ENCODE measurements at places on chromosomes 2 and 18.

DNA sequence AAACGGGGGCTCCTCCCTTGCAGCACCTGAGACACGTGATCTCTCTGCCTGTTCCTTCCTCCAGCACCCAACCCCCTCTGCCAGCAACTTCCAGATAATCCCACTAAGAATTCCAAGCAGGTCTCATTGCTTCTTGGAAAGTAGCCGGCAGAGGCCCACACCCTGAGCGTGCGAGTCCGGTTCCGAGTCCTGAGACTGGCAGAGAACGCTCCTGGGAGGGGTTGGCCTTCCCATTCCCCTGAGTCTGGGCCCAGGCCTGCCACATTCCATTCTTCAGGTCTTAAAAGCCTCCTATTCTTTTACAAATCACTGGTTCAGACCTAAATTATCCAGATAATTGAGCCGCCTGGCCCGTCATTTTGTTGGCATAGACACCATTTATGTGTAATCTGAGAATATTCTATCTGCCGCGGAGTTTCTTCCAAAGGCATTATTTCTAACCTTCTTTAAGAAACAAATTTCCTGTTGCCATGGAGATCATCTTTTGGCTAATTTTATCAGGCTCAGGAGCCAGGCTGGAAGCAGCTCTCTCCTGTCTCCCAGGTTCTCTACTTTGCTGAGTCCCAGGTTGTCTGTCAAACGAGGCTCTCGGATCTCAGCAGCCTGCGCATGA is 165.4 kb downstream of the MYCN start:
- no peak for DNase-seq

DNA sequence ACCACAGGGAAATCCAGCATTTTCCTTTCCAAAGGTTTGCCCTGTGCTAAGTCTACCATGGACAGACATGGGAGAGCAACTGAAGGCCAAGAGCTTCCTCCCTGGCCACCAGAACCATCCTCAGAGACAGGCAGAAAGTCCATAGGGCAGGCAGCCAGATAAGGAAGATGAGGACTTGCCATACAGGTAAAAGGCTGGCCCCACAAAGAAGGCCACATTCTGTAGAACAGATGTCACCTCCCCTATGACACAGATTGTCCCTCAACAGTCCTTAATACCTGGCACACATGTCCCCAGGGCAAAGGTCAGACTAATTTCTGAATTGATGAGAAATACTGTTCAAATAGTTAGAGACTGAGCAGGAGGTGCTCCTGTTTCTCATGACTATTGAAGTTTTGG is 52.0 kb downstream of the FECH start:
- DNase-seq: no peak

DNA sequence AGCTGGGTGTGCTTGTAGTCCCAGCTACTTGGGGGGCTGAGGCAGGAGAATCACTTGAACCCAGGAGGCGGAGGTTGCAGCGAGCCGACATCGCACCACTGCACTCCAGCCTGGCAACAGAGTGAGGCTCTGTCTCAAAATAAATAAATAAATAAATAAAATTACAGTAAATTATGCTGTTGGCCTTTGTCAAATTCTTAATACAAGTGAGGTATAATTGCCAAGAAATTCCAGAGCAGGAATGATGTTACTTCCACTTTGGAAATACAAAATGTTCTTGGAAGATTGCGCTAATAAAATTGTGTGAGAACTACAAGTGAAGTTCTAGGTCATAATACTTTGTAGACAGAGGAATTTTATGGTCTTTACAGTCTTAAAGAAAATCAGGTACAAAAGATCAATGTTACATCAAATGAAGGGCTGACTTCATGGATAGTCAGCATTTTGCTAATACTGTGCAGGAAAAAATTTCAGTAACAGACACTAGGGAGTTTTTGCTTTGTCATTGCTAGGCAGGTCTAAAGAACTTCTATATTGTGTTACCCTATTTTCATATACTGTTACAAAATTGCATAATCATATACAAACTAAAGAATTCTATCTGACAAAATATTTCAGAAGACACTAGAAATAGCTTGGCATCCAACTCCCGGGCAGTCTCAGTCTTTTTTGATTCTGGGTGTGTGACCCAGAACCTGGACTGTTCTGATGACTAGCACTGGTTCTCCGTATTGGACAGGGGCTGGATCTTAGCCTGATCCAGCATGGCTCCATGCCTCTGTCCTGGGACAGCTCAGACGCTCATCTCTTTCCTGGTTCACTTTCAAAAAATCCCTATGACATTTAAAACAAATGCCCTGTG is 76.0 kb upstream of the STK17B start:
- DNase-seq: no peak

GRCh38 chr2:17470855-17471641 is 47.2 kb downstream of the RAD51AP2 start:
- DNase-seq: peak; percentile 12

GRCh38 chr2:21289989-21290388 is 166.2 kb downstream of the TDRD15 start:
- DNase-seq: no peak

DNA sequence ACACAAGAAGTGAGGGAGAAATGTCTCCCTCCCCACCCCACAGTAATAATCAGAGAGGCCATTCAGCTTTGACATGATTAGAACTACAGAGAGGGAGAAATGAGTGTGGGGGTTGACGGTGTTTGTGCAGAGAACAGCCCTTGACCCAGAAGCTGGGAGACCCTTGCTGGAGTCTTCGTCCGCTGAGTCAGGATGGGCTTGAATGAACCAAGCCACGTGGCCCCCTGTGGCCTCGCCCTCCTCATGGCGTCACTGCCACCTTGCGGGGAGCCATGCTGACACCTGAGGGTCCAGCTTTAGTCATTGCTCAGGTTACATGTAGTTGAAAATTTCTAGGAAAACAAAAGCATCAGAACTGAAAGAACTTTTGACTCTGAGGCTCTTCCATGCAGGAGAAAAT is 101.2 kb downstream of the DGKD start:
- DNase-seq: no peak

DNA sequence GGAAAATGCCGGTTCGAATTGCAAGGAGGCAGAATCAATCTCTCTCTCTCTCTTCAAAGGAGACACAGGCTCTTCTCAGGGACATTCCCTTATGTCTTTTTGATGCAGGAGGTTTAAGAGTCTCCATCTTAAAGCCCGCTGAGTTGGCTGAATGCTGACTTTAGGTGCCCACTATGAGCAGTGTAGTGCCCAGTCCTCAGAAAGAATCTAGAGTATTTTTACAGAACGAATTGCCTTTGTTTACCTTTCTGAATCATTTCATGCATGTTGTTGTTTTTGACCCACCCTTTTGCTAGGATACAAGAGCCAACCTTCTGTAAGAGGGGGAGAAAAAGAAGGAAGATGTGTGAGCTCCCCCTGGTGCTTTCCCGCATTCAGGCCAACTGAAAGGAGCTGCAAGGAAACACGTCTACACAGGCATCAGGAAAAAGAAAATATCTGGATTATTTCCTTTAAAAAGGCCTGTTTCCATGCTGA is 193.5 kb upstream of the TCF4 start:
- DNase-seq: peak; percentile 52

DNA sequence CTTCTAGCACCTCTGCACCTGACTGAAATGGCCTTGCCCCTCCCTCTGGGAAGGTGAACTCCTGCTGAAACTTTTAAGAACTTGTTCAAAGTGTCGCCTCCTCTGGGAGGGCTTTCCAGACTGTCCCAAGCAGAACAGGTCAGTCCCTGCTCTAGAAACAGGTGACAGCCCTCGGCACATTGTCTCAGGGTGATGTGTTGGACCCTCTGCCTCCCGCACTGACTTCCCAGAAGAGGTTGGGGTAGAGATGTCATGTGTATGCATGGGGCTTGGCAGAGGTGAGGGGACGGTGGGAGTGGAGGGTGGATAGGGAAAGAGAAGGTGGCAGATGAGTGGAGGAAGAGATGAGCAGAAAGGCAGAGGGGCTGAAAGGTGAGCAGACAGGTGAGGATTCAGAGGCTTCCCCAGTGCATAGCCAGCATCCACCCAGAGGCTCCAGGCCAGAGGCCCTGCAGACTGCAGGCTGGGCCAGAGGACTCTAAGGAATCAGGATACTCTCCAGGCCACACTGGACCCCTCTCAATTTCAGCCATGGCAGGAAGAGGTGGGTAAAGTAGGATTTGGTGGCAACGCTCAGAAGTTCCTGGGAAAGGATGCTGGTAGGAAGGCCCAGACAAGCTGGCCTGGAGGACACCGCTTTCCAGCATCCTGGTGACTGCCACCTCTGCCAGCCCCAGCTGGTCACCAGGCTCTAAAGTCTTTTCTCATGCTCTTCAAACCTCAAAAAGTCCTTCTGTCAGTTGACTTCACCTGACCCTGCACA is 24.8 kb upstream of the TNS1 start:
- no peak for DNase-seq

DNA sequence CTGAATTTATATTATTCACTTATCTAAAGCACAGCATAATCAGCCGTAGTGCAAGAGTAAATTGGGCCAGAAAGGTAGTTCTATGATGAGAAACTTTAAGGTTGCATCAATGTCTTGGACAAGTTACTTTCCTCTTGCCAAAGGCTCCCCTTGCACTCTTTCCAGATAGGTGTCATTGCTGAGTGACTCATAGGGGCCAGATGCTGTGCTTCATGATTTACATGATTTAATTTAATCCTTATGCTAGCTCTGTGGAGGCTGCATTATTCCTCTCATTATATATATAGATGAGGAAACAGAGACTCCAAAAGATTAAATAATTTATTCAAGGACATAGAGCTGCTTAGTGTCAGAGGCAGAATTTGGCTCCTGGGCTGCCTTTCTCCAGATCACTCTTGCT is 5.0 kb downstream of the CFAP221 start:
- DNase-seq: peak; percentile 56

- DNase-seq: no peak
Observed at GRCh38 chr2:186485576-186485870, 537 bp upstream of the ZC3H15 start.

DNA sequence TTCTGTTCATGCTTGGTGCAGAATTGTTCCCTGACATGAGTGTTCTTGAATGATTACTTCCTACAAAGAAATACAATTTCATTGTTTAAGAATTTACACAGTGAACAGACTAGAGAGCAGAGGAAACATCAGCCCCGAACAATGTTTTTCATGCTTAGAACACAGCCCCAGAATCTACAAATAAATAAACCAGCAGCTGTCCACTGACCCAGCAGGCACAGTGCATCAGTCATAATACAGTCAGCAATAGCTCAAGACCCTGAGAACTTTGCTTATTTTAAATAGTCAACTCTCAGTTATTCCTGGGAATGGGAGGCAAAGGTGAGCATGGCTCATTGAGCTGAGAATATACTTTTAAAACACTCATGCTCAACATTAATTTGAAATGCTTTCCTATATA is 38.4 kb downstream of the XIRP2 start:
- DNase-seq: no peak

DNA sequence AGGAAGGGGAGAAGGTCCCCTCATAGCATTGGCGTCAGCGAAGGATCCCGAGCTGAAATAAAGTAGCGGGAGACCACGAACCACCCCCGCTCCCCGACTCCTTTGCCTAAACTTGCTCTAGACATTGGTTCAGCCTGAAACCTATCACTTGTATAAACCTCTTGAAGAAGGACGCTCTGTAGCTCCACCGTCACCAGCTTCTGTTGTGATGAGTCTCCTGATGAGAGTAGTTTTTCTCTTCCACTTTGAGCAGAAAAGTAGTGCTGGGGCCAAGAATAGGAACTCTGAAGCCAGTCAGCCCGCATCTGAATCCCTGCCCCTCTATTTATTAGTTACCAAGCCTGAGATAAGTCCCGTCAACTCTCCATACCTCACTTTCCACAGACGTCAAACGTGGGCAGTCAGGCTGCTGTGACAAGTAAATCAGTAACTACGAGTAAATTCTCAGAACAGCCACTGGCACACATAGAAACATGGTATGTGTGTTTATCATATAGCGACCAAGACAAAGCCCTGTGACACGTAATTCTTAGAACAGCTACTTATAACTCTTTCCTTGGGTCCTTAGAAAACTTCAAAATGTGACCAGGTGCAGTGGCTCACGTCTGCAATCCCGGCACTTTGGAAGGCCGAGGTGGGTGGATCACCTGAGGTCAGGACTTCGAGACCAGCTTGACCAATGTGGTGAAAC is 61.7 kb downstream of the CD226 start:
- no peak for DNase-seq

- no peak for DNase-seq
Observed at GRCh38 chr2:122034777-122035176, 279.3 kb downstream of the TSN start.

DNA sequence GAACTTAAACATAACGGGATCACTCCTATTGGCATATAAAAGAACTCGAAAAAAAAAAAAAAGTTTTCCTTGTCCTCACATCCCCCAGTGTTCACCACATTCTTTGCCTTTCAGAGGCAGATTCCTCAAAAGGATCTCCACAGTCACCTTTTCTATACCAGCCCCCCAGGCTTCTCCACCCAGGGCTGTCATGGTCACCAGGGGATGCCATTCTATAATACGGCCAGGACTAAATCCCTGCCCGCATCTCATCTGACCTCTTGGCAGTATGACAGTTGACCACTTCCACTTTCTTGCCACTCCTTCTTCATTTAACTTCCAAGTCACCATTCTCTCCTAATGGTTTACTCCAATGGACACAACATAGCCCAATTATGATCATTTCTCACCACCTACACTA is 29.3 kb downstream of the SOS1 start:
- DNase-seq: no peak

GRCh38 chr2:30400151-30400954 is 46.7 kb upstream of the LCLAT1 start:
- no peak for DNase-seq

DNA sequence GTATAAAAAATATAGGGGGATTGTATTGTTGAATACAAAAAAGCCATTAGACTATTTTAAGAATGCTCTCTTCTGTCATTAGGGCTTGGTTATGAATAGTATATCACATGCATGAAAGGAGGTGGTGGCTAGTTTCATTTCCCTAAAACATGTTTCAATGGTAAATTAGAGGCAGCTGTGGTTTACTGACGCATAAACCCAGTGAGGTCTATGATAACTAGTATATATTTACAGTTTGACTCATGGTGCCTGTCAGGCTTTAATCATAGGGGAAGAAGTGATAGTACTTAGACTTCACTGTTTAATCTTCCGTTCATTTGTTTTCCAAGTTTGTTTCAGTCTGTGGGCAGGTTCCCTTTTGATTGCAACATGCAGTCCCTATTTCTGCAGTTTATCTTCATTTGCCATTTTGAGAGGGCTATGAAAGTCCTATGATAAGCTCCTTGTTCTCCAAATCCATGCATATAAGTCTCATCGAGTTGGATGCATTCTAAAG is 55.1 kb upstream of the MAP4K3 start:
- DNase-seq: peak; percentile 92

GRCh38 chr2:157470321-157470720 is 26.4 kb upstream of the CYTIP start:
- no peak for DNase-seq
